ENCODE measurements at places on chromosomes 1 and 21.
A peak's percentile ranks its signal among the peaks of the same experiment; 100 is the strongest.

DNA sequence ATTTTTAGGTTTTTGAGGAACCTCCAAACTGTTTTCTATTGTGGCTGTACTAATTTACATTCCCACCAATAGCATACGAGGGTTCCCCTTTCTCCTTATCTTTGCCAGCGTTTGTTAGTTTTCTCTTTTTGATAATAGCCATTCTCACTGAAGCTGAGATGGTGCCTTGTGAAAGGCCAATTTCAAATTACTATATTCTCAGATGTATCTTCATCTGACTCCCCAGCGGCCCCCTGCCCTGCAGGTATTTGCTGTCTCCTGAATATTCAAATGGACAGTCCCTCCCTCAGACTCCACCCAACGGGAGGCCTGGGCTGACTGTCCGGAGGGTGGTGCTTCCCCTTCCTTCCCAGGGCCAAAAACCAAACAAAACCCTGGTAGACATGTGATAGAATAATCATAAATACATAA lies 33.5 kb upstream of the TARBP1 start:
- DNase-seq: no peak

DNA sequence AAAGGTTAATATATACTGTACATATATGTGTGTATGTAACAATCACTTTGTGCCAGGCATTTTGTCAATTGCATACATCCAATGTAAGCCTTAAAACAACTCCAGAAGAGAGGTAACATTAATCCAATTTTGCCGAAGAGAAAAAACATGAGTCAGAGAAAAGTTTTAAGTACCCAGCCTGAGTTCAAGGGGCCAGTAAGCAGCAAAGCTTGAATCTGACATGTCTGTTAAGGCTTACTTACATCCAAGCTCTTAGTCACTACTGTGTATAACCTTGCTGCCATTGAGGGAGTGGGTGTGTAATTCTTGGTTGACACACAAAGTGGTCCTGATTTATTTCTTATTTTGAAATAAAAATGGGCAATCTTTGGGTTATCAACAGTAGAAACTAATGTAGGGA lies 360.4 kb upstream of the LYPLAL1 start:
- DNase-seq: no peak

- no peak for DNase-seq
Measured at GRCh38 chr1:95733671-95734070, 499.7 kb downstream of the RWDD3 start.

- no peak for DNase-seq
Measured at GRCh38 chr21:29117372-29117955, 13.0 kb upstream of the MAP3K7CL start.

DNA sequence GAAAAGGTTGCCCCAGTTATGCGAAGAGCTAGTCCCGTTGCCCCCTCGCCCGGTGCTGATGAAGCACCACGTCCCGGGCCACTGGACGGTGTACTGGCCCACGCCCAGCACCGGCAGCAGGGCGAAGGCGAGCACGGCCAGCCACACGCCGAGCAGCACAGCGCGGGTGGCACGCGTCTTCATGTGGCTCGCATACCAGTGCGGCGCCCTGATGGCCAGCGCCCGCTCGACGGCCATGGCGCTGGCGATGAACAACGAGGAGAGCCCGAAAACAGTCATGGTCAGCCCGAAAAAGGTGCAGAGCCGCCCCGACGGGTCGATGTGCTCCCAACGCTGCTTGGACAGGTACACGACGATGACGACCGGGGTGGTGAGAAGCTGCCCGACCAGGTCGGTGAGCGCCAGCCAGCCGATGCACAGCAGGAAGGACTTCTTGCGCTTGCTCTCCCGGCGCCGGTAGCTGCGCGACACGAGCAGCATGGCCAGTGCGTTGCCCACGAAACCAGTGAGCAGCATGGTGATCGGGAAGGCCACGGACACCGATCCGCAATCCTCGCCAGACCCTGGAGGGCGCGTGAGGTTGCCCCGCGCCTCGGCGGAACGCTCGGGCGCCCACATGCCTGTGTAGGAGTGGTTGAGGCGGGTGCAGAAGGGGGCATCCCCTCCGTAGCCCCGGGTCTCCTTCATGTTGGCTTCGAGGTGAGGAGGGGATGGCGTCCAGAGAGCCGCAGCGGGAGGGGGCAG lies 553 bp downstream of the PTGER3 start:
- no peak for DNase-seq

DNA sequence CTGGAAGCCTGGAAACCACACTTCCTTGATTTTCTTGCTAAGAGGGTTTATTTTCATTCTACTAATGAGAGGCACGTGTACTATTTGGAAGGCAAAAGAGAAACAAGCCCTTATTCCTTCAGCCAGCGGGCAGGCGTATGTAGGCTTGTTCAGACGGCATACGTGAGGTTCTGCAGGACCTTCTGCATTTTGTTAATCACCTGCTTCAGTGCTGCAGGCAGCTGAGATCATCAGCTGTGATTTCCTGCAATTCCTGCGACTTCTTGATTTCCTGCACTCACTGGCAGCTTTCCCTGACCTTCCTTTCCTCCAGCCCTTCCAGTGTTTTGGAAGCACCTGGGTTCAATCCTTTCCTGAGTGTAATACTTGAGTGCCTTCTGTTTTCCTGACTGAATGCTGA lies 43.4 kb downstream of the TSNAX start:
- DNase-seq: no peak

DNA sequence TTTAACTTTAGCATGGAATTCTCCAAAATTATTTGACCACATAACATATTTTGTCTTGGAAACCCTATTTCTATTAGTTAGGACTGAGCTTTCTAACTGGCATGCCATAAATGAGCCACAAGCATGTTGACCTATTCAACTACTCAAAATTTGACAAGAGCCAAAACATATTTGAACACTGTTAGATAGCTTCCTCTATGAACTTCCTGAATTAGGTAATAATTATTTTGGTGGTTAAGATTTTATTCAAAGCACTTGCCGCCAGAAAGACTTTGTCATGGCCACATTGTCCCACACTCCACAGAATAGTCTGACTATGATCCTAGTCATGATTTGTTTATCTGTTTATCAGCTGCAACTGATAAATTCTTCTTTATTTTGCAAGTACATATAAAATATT lies 23.1 kb upstream of the CTPS1 start:
- DNase-seq: no peak

DNA sequence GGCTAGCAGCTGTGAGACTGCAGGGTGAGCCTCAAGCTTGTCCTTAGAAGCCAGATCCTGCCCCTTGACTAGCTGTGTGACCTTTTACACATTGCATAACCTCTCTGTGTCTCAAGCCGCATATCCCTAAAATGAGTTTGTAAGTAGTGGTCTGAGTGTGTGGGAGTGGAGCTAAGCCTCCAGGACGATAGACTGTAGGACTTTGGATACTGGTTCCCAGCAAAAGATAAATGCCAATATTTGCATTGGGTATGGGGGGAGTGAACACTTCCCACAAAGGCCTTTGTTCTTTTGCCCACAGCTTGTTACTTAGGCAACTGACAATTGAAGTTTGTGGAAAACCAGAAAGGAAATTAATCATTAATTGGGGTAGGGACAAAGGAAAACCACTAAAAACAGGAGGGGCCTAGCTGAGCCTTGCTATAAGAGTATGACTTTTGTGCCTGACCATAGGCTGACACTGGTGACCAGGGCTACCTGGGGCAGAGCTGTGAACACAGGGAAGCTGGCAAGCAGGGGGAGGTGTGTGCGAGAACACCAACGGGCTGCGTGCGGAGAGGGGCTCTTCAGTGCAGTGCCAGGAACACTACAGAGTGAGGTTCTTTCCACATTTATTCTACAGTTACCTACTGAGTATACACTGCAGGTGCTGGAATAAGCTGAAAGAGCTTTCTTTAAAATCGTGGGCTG lies 102.4 kb upstream of the ETV3 start:
- no peak for DNase-seq

DNA sequence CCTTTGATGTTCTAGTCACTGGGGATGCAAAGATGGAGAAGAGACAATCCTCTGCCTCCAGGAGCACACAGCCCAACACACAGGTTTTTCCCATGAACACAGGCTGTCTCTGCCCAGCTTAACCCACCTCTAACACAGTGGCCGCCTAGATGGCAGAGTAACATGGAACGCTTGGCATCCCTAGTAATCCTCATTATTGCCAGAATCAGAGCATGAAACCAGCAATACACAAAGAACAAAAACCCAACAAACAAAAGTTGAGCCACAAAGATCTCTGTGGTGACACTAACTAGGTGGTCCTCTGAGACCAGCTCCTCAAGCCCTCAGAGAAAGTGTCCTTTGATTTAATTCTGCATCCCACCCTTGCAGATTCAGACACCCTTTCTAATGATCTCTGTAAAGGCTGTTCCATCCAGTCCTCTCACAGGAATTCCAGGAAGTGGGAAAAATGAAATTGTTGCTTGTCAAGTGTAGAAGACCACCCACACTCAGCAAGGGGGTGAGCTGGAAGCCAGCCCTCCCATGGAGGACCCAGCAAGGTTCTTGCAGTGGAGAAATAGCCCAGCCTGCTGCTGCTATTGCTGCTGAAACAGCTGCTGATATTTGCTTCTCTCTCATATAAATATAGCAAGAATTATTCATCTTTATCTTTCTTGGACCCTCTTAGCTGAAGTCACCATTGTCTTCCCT lies 7.4 kb upstream of the ATP2B4 start:
- DNase-seq: no peak

DNA sequence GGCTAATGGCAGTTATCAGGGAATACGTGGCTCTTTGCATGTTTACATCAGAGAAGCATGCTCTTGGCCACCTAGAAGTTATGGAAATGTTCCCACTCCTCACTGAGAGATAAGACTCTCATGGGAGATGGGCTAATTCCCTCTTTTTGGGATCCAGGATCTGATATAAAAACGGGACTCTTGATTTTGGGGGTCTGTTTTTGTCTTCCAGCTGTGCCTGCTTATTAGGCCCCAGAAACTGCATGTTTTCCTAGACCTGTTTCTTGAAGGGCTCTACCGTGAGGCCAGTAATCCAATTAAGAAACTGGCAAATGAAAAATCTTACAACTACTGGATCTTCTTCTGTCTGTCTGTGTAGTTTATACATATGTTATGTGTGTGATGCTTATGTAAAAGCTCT lies 47.0 kb upstream of the PTCH2 start:
- DNase-seq: no peak

- peak; percentile 34 for DNase-seq
Measured at GRCh38 chr1:6438047-6438525, 13.5 kb downstream of the ESPN start.

DNA sequence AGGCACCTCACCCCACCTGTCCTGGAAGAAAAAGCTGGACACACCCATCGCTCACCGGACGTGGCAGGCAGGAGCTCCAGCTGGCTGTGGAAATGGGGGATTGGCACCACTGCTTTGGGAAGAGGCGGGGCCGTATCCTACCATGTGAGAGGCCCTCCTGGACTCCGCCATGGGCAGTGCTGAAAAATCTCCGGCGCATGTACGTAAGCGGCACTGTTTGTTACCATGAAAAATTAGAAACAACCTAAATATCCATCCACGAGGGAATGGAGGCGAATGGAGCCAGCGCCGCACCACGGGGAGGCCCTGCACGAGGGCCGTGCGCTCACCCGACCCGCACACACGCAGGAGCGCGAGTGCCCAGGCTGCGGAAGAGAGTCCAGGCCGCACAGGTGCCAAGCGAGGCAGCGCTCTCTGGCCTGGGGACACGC lies 3.1 kb downstream of the KRTAP10-8 start:
- DNase-seq: no peak

DNA sequence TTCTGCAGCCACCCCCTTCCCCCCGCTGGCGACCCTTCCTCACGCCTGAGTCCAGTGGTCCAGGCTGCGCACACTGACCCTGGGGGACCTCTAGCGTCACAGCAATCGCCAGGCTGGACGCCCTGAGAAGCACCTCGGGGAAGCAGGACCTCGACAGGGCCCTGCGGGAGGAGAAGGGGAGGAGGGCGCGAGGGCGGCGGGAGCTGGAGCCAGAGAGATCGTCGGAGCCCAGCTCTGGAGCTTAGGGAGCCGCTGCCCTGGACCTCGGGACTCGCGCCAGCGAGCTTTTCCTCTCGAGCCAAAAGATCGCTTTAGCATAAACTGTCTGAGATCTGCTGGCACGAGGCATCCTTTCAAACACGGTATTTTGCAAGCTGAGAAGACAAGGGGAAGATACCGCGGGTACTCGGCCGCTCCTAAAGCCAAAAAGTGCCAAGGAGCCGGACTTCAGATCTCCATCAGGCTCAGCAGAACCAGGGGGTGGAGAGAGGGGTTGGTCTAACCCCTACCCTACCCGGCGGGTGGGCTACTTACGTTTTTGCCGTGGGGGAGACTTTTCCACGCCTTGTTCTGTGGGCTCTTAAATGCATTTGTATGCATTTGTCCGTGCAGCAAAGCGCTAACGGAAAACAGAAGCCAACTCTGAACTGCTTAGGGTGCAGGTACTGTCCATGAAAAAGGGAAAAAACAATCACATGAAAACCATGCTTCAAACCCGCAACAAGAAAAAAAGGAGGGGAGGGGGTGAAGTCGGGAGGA lies 586 bp downstream of the COL24A1 start:
- no peak for DNase-seq

DNA sequence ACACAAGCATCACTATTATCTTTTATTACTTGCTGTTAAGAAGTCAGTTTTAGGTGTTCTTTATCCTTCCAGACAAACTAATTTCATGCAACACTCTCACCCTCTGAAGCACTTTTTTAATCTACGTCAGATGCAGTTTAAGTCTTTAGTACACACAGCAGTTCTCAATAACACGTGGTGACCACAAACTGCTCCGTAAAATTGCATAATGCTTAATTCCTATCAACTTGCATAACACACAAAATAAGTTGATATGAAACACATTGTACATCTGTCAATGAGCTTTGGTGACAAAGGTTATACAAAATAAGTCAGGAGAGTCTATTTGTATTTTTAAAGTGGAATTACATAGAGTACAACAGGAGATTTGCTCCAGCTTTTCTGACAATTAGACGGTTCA lies 140.9 kb upstream of the ETS2 start:
- no peak for DNase-seq

- no peak for DNase-seq
Measured at GRCh38 chr1:229482511-229482910, 25.6 kb downstream of the NUP133 start.

DNA sequence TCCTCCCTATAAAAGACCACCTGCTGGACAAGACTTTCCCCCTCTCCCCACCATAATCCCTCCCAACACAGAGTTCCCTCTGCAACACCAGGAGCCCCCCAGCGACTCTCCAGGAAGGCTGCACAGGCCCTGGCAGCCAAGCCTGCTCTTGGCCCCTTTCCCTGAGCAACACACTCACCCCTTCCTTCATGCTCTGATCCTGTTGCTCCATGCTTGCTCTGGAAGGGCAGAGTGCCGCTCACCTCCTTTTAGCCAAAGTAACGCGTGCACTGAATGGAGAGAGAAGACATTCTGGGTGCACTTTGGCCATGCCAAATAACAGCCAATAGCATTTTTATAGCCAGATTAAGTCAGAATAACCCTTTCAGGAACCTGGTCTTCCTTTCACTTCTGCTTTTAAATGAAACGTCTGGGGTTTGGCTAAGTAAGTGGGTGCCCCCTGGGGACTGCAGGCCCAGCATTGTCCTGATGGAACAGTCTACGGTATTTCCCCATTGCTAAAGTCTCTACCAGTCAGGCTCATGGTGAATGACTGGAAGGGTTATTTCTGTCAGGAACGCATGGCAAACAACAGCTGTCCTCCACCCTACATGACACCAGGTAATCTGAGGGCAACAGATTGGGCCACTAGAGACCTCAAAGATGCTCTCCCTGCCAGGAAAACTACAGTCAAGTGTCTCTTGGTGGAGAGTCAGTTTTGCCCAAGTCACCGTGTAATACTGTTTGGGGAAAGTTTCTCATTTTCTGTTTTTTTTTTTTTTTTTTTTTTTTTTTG lies at the start of gene SLC2A5:
Gene SLC2A5, minus strand, starts transcription at position 310 of the 775 bp plus-strand sequence. Its CDS starts 99 bp downstream, at position 211.
- DNase-seq: peak; percentile 80

GRCh38 chr1:8889925-8890785 lies 11.7 kb upstream of the ENO1 start:
- peak; percentile 47 for DNase-seq
